Stimulated activated CD4-positive, alpha-beta T cell treated with anti-CD3 and anti-CD28 coated beads, Interleukin-12 subunit alpha, Interleukin-12 subunit beta, amount 100 ng/mL, for 4 hours (primary cell): ENCODE measurements at places on chromosomes 5 and 9.

DNA sequence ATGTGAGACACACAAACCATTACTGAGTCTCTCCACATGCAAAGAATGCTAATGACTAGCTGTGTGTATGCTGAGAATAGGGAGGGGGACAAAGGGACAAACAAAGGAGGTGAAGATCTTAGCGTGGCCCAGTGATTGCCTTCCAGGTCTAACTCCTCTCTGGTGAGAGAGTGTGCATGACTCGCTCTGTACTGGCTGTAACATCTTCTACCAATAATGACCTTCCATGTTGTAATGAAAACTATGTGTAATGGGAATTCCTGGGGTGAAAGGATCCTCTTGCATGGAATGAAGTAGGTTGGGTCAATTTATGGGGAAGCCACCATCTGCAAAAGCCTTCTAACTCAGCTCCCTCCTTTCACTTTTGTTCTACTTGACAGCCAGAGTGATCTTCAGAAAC is 24.4 kb upstream of the GPR151 start:
- DNase-seq: no peak

DNA sequence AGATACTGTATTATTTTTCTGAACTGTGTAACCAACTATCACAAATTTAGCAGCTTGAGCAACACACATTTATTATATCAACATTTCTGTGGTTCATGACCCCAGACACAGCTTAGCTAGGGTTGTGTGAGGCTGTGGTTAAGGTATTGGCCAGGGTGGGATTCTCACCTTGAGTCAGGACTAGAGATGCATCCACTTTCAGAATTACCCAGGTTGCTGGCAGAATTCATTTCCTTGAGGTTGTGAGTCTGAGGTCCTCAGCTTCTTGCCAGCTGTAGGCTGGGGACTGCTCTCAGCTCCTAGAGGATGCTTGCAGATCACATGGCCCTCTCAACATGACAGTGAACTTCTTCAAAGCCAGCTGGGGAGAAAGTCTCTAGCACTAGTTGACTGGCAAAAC is 122.5 kb upstream of the RASGRF2 start:
- no peak for DNase-seq

DNA sequence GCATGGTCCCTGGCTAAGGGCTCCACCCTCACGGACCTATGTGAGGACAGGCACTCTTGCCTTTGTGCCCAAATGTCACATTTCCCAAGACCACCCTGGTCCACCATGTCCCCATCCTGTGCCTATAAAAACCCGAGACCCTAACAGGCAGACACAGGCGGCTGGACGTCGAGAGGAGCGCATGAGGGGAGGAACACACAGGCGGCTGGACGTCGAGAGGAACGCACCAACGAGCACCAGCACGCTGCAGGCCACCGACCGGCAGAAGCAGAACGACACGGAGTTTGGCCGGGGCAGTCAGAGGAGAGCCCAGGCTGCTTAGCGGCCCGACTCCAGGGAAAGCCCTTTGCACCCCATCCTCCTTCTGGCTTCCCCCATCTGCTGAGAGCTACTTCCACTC is 119.9 kb downstream of the ADAMTS2 start:
- no peak for DNase-seq

- no peak for DNase-seq
Observed at GRCh38 chr5:69517763-69518212, 25.2 kb downstream of the OCLN start.

DNA sequence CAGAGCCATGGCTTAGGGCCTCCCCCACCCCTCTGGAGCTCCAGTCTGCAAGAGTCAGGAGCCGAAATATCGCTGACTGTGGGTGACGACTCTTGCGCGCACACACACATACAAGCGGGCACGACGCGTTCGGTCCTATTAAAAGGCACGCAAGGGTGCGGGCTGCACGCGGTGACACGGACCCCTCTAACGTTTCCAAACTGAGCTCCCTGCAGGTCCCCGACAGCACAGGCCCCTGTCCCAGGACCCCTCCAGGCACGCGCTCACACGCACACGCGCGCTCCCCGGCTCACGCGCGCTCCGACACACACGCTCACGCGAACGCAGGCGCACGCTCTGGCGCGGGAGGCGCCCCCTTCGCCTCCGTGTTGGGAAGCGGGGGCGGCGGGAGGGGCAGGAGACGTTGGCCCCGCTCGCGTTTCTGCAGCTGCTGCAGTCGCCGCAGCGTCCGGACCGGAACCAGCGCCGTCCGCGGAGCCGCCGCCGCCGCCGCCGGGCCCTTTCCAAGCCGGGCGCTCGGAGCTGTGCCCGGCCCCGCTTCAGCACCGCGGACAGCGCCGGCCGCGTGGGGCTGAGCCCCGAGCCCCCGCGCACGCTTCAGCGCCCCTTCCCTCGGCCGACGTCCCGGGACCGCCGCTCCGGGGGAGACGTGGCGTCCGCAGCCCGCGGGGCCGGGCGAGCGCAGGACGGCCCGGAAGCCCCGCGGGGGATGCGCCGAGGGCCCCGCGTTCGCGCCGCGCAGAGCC is at the start of gene GRIN1:
GRIN1 (plus strand) TSS at position 433 of the 746 bp plus-strand sequence. CDS start 333 bp downstream, outside the sequence.
- peak; percentile 41 for DNase-seq

- no peak for DNase-seq
Observed at GRCh38 chr9:93709600-93710369, 133.4 kb downstream of the PHF2 start.

- DNase-seq: no peak
Observed at GRCh38 chr5:158669275-158669674, 430.4 kb downstream of the EBF1 start.

DNA sequence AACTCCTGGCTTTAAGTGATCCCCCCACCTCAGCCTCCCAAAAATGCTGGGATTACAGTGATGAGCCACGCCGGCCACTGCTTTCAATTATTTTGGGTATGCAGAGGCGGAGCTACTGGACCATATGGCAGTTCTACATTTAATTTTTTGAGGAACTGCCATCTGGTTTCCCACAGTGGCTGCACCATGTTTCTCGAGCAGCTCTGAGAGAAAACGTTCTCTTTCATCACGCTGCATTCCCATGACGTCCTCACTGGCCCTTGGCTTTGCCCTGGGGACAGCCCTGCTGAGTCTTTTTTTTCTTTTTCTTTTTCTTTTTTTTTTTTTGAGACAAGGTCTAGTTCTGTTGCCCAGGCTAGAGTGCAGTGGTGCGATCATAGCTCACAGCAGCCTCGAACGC is 35.5 kb upstream of the GRHPR start:
- no peak for DNase-seq

GRCh38 chr9:134662143-134662876 is 20.7 kb downstream of the COL5A1 start:
- no peak for DNase-seq
